Stimulated activated CD8-positive, alpha-beta memory T cell treated with anti-CD3 and anti-CD28 coated beads, Interleukin-7, amount 100 ng/mL, for 1 hour (primary cell): ENCODE measurements at places on chromosomes 3 and 15.

DNA sequence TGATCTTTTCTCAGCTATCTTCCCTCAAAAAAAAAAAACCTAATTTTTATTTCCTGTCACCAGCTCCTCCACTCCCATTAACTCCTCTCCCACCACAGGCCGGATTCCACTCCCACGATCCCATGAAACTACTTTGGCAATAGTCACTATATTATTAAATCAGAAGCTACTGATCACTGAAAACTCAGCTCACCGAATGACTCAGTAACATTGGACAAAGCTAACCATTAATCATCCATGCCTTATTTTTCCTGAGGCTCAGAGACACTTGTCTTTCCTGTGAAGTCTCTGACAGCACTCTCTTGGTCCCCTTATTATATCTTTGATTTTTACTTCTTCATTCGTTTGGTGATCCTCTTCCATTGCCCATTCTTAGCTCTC, 260.2 kb downstream of the CGGBP1 start:
- DNase-seq, result no peak

DNA sequence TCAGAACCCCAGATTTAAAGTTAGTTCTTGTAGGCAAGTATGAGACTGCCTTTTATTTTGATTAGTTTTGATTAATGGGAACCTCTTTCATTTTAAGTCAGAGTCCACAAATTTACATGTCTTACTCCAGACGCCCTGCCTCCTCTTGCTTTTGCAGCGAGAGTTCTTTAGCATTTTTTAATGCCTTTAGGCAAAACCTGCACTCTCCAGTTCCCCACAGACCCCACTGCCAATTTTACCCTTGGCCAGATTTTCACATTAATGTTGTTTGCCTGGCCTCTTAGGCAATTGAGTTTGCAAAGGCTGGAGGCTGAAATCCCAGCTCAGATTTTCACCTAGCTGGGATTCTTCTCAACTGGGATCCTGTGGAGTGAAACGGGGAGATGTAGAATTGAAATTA, 85.8 kb downstream of the GAP43 start:
- no peak for DNase-seq

DNA sequence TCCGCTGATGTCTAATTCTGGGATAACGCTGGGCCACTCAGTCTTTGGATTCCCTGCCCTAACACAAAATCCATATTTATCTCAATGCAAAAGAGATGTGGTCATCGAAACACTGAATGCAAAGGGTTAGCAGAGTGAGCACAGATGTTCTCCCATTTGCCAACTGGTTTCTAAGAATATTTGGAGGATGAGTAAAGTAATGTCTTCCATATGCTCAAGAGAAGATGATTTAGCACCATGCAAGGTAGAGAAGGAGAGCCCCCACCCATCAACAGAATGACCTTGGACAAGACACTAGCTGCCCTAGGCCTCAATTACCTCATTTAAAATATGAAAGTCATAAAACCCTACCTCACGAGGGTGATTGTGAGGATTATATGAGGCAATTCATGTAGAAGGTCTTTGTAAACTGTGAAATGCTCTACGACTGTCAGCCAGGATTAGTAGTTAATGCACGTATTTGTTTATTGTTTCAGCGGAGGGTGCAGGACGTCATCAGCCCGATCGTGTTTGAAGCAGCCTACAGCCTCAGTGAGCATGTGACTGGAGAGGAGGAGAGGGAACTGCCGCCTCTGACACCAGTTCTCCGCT, 232.9 kb upstream of the CTDSPL start:
- no peak for DNase-seq

- no peak for DNase-seq
These were observed 977.6 kb downstream of the MCTP2 start for GRCh38 chr15:95208988-95209387.

GRCh38 chr3:127716384-127716783, 43.6 kb downstream of the ABTB1 start:
- no peak for DNase-seq

GRCh38 chr3:99945328-99945995, 127.8 kb downstream of the CMSS1 start:
- no peak for DNase-seq

DNA sequence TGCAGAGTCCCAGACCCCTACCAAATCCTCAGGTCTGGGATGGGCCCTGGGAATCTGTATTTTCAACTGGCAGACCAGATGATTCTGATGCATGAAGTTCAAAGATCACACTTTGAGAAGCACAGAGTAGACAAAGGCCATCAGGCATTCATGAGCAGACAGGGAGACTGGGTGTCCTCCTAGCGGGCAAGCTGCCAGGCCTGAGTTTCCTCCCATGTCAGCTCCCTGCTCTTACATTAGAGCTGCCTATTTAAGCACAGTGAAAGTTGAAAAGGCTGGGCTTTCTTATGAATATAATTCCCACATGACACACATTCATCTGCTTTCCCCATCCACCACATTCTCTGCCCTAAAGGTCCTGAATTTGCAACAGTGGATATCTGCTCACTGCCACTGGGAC, 14.0 kb downstream of the CAPN3 start:
- DNase-seq, result no peak

DNA sequence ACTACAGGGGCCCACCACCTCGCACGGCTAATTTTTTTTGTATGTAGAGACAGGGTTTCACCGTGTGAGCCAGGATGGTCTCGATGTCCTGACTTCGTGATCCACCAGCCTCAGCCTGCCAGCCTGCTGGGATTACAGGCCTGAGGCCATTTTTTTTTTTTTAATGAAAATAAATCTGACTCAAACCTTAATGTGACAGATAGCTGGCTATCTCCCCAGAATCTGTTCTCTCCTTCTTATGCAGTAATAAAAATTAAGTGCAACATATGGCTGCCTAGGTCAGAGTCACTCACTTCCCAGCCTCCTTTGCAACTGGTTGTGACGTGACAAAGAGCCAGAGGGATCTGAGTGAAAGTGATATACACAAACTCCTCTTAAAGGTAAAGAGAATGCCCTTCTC, 53.0 kb downstream of the ZNF148 start:
- DNase-seq, result no peak
